ENCODE measurements at places on chromosomes 16 and 17.

- DNase-seq = no peak
Measured at GRCh38 chr16:855471-855870, 54.9 kb upstream of the GNG13 start.

DNA sequence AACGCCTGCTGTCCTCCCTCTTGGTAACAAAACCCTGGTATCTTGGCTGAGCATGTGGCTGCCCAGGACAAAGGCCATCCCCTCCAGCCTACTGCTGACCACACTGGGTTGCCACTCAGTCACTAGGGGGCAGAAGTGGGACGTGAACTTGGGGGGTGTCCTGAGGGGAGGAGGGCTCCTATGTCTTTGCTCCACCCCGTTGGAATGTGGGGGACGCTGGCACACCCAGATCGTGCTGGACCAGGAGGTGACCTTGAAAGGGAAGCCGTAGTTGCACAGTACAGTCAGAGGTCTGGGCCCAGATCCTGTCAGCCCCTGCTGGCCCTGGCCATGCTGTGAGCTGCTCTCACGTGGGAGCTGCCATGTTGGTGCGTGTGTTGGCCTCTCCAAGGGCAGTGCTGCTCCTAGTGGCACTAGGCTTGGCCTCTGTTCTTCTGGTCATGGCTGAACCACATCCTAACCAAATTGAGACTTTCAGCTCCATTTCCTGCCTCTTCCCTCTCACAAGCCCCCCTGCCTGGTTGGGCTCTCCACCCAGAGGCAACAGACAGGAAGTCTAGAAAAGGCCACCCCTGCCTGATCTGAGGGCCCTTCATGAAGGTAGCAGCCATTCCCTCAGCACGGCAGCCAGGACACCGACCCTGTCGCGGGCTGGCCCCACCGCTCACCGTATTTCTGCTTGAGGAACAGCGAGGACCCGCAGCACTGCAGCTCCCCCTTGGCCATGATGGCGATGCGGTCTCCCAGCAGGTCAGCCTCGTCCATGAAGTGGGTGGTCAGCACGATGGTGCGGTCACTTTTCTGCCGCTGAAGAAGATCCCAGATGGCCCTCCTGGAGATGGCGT, 29.0 kb upstream of the RNPS1 start:
- no peak for DNase-seq

- no peak for DNase-seq
Measured at GRCh38 chr16:25161753-25162367, 50.3 kb downstream of the LCMT1 start.

DNA sequence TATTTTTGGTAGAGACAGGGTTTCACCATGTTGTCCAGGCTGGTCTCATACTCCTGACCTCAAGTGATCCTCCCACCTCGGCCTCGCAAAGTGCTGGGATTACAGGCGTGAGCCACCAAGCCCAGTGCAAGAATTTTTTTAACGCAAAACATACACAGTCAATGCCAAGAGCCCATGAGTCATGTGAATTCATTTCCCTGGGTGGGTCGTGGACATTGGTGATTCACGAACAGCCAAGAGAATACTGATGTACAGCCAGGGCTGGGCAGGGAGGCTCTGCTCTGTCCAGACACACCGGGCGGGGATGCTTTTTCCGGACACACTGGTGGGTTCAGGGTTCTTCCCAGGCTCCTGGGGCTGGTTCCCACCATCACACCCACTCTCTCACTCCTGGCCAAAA, 17.7 kb downstream of the SLC38A8 start:
- DNase-seq = no peak

GRCh38 chr16:57908409-57908987, 62.4 kb downstream of the CNGB1 start:
- no peak for DNase-seq

DNA sequence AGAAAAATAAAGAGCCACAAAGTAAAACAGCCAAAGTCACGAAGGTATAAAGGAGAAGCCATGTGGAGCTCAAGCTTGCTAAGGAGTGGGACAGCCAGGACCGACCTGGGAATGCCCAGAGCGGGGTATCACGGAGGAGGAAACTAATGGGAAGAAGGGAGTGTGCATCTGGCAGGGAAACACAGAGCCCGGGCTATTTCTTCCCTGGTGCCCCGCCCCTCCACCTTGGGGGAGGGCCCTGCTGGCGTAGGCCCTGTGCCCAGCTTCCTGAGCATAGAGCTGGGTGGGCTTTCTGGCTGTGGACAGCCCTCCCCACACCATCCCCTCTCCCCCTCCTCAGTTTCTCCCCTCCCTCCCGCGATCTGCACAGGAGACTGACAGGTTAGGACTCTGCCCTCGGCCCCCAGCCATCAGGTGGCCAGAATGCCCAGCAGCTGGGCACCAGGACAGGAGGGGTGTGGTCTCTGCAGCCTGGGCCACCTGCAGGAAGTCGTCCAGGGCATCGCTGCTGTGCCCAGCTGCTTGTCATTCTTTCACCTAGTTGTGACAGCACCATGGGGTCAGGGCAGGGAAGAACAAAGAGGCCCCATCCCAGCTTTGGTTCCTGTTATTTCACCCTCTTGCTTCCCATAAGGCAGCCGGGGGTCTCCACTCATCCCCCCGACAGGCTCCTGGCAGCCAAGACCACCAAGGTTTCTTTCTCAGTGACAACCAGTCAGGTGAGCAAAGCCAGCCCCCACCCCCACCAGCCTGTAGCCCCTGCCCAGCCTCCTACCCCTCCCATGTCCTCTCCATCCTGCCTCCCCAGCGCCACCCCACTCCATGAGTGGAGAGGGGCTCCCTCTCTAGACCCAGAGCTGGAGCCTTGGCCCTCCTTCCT, 7.1 kb upstream of the DCAF7 start:
- peak; percentile 5 for DNase-seq

DNA sequence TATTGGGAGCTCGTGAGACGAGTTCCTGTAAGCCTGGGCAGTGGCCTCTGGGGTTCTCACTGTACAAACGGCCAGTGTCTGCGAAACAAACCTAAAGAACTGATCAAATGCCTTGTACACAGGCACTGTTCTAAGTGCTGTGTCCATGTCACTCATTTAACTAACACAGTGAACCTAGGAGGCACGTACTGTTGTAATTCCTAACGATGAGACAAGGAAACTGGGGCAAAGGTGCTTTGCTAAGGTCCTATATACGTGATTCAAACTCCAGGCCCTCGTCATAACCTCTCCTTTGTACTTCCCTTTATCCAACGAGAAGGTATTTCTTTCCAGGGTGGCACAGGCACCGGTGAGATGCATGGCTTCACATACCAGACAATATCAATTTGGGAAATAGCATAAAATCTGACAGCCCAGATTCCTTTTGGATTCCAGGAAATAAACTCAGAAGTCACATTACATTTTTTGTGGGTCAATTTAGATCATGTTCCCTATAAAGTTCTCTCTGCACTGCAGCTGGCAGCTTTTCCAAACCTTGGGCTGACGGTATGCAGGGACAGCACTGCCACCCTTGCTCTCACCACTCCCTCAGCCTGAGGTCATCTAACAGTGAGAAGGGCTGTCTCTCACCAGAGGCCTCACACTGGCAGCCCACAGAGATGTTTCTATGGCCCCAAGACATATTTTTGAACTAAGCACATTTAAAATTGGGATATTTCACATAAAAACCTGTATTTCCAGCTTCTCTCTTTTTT, 18.3 kb downstream of the GLYR1 start:
- DNase-seq = peak; percentile 61

DNA sequence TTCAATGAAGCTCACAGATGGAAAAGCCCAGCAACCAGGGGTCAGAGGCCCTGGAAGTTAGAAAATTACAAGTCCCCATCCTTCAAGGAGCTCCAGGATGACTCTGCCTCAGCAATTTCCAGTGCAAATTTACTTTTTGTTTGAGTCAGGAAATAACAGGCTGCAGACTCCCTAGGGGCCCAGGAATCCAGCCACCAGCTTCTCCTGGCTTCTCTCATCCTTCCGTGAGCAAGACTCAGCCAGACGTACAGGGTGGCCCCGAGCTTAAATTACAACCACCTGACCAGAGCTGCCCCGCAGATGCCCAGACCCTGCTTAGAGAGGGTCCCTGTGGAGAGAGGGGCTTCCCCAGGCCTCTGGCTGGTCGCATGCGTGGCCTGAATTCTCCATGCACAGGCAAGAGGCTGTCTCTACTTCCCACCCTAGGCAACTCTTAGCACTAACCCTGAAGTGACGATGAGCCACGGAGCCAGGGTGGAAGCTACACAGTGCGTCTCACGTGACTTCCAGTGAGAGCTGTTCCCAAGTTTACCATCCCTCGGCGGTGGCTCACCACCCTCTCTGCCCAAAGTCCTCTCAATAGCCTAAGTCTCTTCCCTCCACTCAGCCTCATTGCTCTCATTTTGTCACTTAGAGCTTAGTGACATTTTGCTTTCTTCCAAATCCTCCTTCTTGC, 27.1 kb downstream of the GPR142 start:
- no peak for DNase-seq

GRCh38 chr16:88527186-88527936, 42.8 kb upstream of the ZC3H18 start:
- DNase-seq = no peak

DNA sequence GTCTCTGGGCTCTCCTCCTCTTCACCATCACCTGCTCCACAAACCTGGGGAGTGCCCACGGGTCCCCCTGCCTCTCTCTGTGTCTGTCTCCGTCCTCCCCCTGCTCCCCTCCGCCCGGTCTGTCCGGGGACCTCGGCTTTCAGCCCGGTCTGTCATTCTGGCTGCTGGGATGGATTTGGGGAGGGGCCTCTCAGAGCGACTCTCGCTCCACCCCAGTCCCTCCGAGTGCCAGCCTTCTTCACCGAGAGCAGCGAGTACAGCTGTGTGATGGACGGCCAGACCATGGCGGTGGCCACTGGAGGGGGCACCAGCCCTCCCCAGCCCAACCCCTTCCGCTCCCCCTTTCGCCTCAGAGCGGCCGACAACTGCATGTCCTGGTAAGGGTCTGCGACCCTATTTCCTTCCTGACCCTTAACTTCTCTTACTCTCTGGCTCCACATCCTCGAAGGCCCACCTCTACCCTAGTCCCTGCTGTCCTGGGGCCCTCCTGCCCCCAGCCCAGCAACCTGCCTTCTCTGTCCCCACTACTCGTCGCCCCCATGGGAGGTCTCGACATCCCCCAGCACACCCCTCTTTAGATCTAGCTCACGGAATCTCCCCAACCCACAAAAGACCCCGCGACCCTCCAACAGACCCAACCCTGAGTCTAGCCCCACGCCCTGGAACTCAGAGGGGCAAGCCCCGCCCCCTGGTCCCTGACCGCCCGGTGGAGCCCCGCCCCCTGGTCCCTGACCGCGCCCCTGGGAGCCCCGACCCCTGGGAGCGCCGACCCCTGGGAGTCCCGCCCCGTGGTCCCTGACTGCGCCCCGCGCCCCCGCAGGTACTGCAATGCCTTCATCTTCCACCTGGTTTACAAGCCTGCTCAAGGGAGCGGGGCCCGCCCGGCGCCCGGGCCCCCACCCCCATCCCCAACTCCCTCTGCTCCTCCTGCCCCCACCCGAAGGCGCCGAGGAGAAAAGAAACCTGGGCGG, 5.6 kb upstream of the CXCL16 start:
- no peak for DNase-seq

DNA sequence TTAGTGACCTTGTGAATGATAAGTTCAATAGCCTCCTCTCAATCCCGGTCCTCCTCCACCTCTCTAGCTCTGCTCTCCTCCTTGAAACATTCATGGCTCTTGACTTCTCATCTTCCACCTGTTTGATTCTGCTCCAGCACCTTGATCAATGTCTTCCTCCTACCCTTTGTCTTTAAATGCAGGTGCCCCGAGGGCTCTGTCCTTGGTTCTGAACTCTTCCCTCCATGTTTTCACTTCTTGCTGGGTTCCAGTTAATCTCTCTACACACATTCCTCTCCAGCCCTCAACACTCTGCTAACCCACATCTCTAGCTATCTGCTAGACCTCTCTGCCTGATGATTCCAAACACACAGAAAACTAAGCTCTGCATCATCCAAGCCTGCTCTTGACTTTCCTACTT, 13.4 kb downstream of the CD300E start:
- DNase-seq = no peak

GRCh38 chr17:57259817-57260216, 3.5 kb downstream of the MSI2 start:
- no peak for DNase-seq

DNA sequence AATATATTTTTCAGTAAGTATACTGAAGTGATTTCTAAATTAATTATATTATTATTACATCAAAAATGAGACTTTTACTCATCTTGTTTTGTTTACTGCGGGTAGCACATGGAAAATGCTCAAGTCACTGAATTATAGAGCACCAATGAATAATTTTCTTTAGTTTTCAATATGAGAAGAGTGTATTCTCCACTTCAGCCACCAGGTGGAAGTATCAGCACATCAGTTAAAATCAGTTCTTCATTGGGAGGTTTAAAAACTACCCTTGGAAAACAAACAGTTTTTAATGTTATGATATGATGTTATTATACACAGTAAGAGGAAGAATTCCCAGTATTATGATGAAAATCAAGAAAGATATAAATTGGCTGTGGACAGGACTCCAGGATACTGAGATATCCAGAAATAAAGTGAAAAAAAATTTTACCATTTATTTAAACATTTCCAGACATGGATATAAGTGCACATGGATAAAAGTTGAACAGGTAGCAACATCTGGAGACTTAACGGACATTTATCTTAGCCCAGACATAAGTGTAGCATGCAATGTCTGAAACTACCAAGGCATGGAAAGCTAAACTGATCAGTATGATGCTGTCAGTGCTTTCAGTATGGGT, 467.3 kb downstream of the KCNJ2 start:
- DNase-seq = no peak

- no peak for DNase-seq
Measured at GRCh38 chr17:73957564-73957963, 245.9 kb upstream of the RPL38 start.

- DNase-seq = no peak
Measured at GRCh38 chr17:47703191-47703591, 9.2 kb downstream of the TBKBP1 start.

- DNase-seq = no peak
Measured at GRCh38 chr17:49783791-49784190, 4.7 kb upstream of the KAT7 start.

DNA sequence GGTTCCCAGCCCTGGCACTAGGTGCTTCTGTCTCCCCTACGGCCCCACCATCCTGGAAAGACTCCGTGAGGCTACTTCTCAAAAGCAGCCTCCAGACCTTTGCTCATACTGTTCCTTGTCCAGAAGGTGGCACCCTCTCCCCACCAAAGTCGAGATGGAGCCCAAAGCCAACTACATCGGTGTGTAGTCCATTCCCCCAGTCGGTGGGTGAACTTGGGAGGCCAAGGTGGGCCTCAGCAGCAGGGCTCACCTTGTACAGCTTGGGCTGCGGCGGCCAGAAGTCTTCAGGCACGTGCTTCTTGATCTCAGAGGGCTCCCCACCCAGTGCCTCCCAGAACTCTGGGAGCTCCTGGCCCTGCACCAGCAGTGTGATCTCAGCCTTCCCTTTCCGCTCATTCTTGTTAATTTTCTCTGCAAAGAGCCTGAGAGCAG, 10.2 kb downstream of the FLII start:
- DNase-seq = peak; percentile 37

GRCh38 chr17:76510831-76511244, 9.6 kb upstream of the RHBDF2 start:
- no peak for DNase-seq

GRCh38 chr16:73053364-73054124, 5.6 kb upstream of the ZFHX3 start:
- no peak for DNase-seq
